Omental fat pad (tissue), 4 donors: ENCODE measurements at places on chromosomes 6 and 20.

DNA sequence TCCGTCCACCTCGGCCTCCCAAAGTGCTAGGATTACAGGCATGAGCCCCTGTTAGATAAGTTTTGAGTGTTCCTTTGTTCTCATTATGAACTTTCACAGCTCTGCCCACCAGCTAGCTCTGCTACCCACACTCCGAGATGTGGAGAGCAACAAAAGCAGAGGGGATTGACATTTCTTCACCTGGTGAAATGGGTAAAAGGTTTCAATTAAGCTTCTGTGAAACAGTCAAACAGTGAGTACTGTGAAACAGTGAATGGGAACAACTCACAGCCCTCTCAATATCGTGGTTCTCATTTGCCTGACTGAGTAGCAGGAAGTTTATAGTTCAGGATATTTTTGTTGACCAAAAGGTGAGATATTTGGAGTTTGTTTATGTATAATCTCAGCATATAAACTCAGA is 412.8 kb downstream of the CD83 start:
- DNase-seq: no peak

DNA sequence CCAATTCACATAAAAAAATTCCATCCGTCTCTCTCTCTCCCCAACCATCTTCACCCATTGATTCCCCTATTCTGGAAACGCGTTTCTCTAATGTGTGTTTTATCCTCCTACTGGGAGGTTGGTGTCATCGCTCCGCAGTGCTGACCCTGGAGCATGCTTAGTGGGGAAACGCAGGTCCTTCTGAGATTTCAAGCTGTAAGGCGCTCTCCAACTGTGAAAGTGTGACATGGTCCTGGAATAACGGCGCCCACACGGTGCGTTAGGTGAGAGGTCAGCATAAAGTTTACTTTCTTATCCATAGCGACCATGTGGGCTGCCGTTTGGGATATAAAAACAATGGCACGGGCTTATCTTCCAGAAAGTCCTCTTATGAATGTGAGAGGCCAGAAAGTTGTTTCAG is 123.9 kb downstream of the WDR27 start:
- no peak for DNase-seq

- DNase-seq: no peak
These were observed 18.8 kb downstream of the LATS1 start for GRCh38 chr6:149699150-149699549.

DNA sequence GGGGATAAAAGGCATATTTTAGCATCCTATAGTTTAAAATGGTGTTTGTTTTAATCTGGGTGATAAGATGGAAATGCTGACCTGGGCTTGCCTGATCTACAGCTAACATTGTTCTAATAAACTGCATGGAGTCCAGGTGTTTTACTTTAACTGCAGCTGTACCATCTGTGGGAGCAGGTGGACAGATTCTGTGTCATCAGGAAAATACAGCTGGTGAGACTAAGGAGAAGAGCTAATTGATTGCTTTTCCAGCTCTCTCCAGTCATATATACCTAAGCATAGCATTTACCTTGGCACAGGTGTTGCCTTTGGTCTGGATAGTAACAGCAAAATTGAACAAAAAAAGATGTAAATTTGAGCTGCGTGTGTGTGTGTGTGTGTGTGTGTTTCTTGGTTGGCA is 31.6 kb downstream of the CBFA2T2 start:
- DNase-seq: no peak

DNA sequence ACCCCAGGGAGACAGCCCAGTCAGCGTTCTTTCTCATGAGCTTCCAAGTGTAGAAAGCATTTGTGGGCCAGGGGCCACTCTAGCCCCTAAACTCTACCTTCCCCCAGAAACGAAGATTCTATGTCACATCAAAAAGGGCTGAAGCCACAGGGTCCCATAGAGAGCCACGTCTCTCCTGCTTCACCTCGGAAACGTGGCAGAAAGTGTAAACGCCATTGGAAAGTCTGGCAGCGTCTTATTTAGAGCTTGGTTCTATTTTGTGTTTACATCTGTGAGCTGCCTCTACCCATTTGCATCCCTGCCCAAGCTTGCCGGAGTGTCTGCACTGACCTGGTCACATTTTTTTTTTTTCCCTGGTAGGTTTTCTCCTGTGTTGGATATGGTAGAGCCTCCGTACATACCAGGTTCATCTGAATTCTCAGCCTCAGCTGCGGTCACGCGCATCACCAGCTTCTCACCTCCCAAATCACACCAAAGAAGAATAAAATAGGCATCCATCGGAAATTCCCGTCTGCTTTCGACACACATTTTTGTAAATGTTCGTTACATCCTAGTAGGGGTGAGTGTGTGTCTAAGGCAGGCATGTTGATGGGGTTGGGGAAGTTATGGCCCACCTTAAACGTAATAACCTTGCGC is 62.6 kb downstream of the NPEPL1 start:
- no peak for DNase-seq

DNA sequence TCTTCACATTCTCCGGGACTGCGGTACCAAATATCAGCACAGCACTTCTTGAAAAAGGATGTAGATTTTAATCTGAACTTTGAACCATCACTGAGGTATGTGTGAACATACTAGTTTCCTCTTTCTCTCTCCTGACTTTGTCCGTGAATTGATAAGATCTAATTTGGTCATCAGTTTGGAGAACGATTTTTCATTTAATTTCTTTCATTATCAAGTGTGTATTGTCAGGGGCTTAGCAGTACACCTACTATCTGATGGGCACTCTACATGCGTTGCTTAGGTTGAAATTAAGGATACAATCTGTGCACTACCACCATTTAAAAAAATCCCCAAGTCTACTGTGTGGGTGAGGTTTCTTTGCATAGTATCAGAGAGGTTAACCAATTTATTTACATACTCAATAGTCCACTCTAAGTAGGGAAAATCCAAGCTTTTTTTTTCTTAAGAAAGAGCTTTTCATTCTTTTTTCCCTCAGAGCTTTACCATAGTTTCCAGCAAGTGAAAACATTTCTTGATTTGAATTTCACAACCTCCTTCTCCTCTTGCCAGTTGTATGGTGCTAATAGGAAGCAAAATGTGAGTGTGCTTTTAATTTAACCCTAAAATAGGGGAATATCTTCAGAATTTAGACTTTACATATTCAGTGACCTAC is 105.4 kb upstream of the ESR1 start:
- DNase-seq: no peak

GRCh38 chr6:40844246-40844645 is 194.8 kb downstream of the UNC5CL start:
- DNase-seq: no peak

- DNase-seq: no peak
These were observed 70.4 kb downstream of the COL12A1 start for GRCh38 chr6:75135450-75135849.

GRCh38 chr20:21147593-21147992 is 21.7 kb downstream of the KIZ start:
- no peak for DNase-seq

GRCh38 chr20:17559338-17559737 is 10.5 kb upstream of the DSTN start:
- DNase-seq: no peak

DNA sequence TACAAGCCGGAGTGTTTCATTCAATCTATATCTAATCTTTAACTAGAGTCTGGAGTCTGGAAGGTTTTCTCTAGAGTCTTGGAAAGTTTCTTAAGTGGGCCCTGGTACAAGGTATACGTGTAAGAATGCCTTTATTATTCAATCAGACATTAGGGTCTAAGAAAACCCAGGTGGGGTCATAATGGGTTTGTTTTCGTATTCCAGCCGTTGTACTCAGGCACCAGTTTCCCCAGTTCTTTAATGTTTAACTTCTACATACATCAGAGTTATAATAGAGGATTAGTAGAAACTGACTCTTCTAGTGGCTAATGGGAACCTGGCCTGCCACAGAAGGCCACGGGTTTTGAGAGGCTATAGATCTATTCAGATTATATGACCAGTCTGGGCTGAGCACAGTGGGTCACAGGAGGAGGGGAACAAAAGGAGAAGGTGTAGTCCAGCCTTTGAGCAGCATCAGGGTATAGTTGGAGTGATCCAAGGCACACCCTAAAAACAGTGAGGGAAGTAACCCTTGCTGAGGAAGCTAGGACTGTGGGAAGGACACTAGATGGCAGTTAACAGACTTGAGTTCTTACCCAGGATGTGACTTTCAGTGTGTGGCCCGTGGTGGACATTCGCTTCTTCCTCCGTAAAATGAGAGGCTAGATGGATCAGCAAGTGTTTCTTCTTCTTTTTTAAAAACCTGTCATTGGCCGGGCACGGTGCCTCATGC is 15.5 kb downstream of the FAM83B start:
- no peak for DNase-seq

DNA sequence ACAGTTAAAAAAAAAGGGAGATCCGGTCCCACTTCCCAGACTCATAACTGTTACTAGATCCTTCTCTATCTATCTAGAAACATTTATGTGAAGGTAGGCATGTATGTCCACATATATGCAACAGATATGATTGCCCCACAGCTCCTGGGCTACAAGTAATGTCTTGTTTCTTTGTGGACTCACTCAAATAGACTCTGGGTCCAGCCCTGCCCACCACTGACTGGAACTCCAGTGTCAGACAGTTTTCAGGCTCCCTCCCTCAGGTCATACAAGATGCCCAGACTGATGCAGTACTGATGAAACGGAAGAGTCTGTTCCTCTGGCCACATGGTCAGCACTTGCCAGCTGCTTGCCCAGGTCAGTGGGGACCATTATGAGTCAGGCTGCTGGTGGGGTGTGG is 30.8 kb upstream of the IER3 start:
- DNase-seq: no peak

GRCh38 chr6:38185244-38185643 is 365.7 kb downstream of the ZFAND3 start:
- no peak for DNase-seq

DNA sequence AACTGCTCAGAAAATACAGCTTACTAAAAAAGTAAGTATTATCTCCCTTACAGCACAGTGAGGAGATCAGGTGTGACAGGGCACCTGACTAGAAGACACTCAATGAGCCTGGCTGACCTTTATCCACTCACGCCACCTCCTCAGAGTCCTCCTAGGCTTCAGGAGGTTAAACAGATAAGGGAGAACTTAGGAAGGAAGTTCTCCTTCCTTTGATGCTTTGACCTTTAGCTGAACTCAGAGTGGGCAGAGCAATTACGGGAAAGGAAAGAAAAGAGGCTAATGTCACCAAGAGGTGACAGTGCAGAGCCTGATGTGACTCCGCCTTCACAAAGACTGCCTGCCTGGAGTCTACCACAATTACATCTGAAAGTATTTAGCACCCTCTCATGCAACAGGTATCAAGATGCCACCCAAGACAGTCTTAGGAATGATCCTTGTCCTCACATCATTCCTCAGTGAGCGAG is 36.7 kb downstream of the MAN1A1 start:
- DNase-seq: no peak

DNA sequence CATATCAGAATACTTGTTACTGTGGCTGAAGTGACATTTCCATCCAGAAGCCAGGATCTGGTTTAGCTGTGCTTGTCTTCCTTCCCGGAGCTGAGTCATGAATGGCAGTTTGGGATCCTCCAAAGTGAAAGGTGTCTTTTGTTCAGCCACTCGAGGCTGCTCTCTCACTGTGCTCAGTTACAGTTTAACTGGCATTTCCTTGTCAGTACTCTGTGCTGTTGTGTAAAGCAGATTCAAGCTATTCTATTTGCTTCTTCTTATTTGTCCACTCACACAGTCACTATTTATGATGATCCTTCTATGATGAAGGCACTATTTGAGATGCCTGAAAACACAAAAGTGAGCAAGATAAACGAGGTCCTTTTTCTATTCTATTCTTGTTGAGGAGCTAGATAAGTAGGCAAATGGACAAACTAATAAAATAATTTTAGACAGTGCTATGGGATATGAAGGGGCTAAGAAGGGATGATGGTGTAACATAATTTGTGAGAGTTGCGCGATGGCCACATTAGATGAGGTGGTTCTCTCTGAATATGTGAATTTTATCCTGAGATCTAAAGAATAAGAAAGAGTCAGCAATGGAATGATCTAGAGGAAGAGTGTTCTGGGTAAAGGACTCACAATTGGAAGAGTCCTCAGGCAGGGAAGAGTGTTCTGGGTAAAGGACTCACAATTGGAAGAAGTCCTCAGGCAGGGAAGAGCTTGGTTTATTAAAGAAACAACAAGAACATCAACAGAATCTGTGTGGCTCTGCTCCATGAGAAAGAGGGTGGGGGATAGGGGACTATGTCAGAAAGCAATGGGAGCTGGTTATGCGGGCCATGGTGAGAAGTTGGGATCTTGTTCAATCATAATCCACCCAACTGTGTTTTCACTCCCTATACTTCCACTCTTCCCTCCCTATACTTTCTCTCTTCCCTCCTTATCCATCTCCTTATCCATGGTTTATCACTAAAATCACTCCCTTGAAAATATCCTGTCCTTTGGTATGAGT is 40.1 kb downstream of the CYP24A1 start:
- no peak for DNase-seq

- DNase-seq: no peak
These were observed 771.7 kb upstream of the EYS start for GRCh38 chr6:66478705-66479104.

- no peak for DNase-seq
These were observed 17.4 kb downstream of the CHRNA4 start for GRCh38 chr20:63343460-63344445.

DNA sequence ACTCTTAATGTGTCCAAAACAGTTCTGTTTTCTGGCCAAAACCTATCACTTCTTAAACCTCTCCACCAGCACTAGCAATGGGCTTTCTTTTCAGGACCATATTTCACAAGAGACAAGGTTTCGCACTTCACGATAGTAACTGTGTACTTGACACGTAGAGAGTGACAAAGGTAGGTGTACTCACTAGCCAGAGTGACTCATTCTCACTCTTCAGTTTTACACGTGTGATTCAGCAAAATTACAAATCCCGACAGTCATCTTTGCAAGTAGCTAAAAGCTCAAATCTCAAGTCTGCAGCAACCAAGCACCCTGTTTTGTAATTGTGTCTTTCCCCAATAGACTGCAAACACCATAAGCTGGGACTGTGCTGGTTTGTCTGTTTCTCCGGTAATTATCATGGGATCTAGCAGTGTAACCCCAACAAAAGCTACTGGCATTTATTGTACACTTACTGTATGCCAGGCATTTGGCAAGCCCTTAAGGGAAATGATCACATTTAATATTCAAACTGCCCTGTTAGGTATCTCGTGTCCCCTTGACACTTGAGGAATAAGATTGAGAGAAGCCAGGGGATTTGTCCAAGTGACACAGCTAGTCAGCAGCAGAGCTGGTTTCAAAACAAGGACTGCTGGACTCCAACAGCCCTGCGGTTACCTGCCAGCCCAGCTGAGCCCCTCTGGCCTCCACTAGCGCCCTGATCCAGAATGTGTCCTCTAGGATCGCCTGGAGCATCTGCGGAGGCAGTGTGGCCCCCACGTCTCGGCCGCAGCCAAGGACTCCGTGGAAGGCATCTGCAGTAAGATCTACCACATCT is 9.9 kb downstream of the PCIF1 start:
- DNase-seq: no peak

DNA sequence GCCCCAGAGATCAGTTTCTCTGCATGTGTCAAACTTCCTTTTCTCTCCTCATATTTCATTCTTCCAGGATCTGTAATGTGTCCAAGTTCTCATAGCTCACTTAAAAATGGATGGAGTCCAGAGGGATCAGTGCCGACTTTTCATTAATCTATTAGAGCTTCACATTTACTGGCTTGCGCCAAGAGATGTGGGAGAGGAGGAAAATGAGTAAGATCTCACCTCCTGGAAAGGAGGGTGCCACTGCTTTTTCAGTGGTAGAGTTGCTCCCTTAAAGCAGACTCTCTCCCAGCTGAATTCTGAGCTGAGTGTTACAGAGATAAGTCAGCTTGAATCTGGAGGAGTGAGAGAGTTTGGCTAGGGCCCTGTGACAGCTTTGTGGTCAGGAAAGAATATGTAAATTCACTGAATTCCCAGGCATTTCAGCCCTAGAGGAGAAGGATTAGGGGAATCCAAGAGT is 175.9 kb downstream of the SOX4 start:
- no peak for DNase-seq
